NCI-H526 (cell line): ENCODE measurements at places on chromosomes 13 and 19.

- no peak for DNase-seq
Observed at GRCh38 chr13:98133946-98134345, 8.9 kb upstream of the FARP1 start.

GRCh38 chr19:42285541-42285941, 16.4 kb upstream of the PRR19 start:
- no peak for DNase-seq

- no peak for DNase-seq
Observed at GRCh38 chr19:27740396-27740795, 1472.6 kb downstream of the UQCRFS1 start.

DNA sequence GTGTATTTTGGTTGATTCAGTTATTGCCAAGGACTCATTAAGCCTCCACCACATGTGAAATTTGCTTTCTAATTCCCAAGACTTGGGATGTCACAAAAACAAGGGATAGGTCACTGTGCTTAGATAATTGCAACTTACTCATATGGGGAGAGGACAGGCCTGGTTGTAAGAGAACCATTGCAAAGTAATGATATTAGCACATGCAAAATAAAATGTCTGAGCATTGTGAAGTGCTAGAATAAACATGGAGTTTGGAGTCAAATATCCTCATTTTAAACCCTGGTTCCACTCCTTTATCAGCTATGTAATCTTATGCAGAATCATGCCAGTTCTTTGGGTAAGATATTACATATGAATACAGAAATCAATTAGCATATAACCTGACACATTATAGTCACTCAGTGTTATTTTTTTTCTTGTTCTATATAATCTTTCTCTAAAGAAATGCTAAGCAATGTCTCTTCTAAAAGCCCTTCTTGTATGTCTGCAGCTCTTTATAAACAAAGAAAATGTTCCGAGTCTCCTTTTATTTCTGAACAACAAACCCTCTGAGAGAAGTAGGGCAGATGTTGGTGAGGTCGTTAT, 5.5 kb downstream of the CBY2 start:
- DNase-seq: no peak

DNA sequence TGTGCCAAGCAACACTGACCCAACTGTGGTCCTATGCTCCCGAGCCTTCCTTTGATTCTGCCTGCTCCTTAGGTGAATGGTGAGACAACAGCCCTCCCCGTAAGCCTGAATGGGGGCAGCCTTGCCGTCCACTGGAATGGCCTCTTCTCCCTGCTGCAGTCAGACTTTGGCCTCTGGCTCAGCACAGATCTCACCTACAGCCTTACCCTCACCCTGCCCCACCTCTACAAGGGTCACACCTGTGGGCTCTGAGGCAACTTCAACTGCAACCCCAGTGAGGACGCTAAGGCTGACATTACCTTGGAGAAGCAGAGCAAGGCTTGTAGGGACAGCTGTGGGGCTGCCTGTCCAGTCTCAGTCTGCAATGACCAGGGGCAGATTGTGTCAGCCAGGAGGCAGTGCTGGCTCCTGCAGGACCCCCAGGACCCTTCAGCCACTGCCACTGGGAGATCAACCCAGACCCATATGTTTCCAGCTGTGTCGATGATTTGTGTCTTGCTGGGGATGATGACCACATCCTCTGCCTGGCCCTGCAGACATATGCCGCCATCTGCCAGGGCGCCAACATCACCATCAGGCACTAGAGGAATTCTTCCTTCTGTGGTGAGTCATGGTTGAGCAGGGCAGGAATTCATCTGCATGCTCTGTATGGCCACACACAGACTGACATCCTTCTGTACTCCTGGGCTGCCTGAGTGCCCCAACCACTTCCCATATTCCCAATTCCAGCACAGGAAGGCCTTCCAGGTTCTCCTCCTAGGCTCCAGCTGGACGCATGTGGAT, 27.3 kb upstream of the FXYD3 start:
- DNase-seq: no peak

DNA sequence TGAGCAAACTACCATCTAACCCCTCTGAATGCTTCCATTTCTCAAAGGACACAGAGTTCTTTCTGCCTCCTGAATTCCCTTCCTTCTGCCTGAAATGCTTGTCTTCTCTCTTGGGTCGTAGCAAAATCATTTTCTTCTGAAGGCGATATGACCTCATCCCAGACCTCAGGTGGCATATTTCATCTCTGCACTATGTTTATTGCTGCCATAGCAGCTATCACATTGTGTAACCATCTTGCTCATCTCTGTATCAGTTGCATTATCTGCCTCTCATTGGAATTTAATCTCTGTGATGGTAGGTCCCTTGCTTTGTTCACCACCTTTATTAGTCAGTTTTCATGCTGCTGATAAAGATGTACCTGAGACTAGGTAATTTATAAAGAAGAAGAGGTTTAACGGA, 32.5 kb upstream of the RAP2A start:
- no peak for DNase-seq

DNA sequence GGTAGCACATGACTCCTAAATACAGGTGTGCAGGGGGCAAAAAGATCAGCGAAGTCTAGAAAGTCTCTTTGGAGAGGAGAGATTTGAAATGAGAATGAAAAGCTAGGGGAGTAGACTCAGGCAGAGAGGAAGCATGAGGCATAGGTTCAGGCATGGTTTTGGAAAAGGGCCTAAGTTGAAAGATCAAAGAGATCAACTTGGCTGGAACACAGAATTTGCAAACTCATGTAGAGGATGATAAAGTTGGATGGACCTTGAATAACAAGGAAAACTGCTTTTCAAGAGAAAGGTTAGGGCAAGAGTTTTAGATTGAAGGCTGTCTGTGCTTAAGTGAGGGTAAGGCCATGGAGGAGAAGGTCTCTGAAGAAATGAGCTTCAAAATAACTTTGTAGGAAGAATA, 47.4 kb upstream of the UBAC2 start:
- no peak for DNase-seq

DNA sequence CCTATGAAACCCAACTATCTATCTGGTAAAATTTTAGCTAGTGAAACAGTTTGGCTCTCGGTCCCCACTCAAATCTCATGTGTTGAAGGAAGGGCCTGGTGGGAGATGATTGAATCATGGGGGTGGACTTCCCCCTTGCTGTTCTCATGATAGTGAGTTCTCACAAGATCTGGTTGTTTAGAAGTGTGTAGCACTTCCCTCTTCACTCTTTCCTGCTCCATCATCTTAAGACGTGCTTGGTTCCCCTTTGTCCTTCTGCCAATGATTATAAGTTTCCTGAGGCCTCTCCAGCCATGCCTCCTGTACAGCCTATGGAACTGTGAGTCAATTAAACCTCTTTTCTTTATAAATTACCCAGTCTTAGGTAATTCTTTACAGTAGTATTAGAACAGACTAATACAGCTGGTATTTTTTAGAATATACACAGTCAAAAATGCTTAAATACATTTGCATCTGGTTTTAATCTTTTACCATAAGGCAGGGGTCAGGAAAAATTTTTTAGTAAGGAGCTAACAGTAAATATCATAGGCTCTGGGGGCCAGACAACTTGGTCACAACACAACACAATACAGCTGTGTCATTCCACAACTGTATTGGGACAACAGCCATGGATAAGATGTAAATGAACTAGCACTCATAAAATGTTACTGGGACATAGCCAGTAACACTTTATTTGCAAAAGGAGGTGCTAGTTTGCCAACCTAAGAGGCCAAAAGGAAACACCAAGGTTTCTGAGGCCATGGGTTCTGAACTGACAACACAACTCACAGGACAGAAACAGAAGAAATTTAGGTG, 24.3 kb downstream of the DZIP1 start:
- no peak for DNase-seq

GRCh38 chr13:110115591-110115990, 191.4 kb downstream of the COL4A1 start:
- DNase-seq: no peak

DNA sequence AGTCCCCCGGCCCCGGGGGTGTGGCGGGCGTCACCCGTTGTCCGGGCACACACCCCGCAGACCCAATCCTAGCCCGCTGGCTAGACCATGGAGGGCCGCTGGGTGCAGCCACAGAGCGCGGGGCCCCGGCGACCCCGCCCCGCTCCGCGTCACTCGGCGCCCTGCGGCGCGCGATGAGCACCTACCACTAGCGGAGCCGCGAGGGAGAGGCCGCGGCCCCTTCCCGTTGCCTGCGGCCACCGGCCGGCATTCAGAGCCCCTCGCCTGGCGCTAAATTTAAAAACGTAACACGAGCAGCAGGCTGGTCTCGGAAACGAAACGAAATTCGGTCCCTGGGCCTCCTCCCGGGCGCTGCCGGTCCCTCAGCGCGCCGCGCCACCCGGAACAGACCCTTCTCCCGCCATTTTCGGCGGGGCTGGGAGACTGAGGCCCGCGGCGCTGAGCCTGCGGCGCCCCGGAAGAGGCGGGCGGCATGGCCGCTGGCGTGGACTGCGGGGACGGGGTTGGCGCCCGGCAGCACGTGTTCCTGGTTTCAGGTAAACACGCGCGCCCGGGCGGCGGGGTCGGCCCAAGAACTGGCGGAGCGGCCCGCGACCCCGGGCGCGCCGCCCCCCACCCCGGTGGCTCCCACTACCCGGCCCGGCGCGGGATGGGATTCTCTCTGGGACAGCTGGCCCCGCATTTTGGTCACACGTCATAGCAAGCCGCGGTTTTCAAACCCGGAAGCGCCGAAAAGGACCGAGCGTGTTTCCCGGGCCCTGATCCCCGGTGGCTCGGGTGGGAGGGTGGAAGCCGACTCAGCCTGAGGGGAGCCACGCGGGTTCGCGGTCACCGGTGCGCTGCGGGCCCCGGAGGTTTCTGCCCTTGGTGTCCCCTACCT, at the start of gene RNASEH2B:
Gene RNASEH2B, plus strand, starts transcription at position 187 of the 880 bp plus-strand sequence. Its CDS starts 286 bp downstream, at position 473.
- DNase-seq: peak; percentile 71

DNA sequence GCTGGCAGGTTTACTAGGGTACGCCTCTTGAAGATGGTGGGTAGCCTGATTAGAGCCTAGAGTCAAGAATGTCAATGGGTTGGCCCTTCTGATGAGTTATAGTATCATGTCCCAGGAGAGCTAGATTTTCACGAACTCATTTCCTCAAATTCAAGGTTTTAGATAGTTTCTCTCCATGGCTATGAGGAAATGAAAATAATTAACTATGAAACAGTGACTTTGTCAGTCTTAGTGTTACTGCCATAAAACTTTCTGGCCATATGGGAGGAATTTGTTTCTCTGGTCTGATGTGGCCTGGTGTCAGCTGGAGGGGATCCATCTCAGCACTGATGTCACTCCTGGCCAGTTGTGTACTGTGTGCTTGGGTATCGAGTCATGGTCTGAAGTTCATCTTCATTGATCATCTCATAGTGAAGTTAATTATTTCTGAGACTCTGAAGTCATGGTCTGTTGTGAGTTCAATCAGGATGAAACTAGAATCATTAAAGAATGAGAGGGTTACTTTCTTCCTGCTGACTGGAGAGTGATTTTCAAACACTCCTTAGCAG, 49.4 kb upstream of the TNFSF11 start:
- no peak for DNase-seq

- DNase-seq: no peak
Observed at GRCh38 chr13:39561971-39562370, 41.0 kb downstream of the LHFPL6 start.

GRCh38 chr19:2166741-2167738, 3.3 kb downstream of the DOT1L start:
- DNase-seq: no peak

DNA sequence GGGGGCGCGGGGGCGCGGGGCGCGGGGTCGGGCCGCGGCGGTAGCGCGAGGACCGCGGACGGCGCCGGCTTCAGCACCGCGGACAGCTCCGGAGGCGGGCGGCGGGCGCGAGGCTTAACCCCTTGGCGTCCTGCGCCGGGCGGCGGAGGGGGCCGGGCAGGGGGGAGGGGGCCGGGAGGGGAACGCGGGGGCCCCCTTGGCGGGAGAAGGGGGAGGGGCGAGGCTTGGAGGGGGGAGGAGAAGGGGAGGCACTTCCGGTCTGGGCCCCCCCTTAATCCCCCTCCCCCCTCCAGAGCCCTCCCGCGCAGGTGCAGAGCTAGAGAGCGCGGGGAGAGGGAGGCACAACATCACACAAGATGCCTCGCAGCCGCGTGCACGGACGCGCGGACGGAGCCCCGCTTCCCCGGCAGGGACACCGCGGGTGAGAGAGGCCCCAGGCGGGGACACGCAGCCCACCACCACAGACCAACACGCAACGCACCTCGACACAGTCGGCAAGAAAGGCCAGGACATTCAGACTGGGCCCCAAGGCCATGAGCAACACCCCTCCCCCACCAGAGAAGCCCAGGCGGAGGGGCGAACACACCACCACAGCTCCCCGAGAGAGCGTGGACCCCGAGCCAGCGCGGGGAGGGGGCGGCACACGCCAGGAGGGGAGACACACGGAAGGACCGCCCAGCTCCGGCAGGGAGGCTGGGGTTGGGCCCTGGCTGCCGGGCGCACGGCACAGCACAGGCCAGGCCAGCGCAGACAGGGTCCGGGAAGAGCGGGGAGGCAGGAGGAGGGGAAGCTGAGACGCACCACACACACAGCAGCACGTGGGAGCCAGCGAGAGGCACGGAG, 24.1 kb downstream of the SHANK1 start:
- DNase-seq: peak; percentile 17

DNA sequence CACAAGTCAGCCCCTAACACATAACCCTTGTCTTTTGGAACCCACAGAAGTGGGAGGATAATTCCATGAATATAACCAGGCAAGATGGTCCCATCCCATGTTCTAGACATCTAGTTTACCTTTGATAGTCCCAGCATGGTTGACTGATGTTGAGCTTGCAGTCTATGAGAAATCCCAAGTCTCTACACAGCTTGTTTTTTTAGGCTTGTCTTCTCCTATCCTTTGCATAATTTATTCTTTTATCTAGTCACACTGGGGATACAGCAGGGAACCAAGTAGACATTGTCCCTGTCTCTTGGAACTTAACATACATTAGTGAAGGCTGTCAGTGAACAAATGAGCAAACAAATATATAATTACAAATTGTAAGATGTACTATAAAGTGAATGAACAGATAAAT, 19.6 kb upstream of the FRY start:
- DNase-seq: peak; percentile 12

DNA sequence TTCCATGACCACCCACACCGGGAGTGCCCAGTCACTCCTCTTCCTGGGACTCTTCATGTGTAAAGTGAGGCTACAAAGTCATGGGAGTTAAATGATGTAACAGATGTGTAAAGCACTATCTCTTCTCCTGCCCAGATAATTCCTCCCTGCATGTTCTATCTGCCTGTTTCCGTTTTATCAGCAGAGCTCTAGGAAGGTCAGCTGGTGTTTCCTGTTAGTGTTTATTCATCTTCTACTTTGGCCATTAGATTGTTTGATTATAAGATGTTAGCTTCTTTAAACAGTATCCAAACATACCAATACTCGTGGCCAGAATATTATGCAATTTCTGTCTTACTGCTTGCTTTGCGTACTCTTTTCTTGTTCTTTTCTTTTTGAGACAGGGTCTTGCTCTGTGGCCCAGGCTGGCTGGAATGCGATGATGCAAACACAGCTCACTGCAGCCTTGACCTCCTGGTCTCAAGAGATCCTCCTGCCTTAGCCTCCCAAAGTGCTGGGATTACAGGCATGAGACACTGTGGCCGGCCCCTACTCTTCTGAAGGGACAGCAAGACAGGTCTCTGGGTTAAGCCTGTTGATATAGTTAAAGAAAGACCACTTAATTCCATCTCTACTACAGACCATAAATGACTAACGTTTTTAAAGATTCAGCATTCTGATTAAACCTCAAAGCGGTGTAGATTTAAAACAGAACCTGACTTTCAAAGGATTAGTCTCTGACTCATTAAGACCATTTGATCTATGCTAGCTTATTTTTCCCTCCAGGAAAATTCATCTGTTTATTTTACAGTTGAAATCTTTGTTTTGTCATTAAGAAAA, 97.4 kb upstream of the AKAP11 start:
- DNase-seq: no peak
